T47D (cell line): ENCODE measurements at places on chromosomes 1 and 21.

DNA sequence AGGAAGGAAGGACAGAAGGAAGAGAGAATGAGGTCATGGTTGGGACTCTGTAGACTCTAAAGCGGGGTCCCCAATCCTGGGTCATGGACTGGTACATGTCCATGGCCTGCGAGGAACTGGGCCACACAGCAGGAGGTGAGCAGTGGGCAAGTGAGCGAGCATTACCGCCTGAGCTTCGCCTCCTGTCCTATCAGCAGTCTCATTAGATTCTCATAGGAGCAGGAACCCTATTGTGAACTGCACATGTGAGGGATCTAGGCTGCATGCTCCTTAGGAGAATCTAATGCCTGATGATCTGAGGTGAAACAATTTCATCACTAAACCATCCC lies 128.9 kb downstream of the TRABD2B start:
- DNase-seq, result no peak

GRCh38 chr1:43077273-43077672 lies 94.8 kb downstream of the EBNA1BP2 start:
- no peak for DNase-seq

DNA sequence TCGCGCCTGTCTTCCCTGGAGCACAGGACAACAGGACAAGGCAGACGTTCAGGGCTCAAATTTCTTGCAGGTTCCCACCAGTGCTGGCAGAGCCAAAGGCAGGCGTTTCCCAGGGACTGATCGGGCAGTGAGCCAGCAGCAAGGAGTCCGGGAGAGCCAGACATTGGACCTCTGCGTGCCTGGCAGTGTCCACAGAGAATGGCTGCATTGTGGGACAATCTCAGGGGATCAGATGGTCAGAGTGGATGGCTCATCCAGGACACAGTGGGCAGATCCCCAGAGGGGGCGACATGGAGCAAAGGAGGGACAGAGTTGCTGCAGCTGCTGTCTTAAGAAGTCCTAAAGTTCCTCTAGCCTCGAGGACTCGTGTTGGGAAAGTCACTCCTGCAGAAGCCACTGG lies 4.6 kb downstream of the TMEM63A start:
- peak; percentile 82 for DNase-seq

DNA sequence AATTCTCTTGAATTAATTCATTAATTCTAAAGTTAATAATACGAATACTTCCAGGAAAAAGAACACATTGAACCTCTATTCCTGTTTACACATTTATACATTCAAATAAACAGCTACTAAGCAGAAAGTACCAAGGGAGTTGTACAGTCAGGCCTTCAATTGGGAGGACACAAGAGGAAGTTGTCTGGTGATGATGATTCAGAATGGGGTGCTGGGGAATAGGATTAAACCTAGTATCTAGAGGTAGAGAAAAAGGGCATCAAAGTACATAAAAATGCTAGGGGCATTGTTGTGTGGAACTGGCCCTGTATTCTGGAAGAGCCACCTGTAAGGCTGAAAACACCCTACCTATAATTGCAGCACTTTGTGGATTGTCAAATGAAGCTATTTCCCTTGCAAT lies 71.7 kb upstream of the MROH9 start:
- DNase-seq, result no peak

DNA sequence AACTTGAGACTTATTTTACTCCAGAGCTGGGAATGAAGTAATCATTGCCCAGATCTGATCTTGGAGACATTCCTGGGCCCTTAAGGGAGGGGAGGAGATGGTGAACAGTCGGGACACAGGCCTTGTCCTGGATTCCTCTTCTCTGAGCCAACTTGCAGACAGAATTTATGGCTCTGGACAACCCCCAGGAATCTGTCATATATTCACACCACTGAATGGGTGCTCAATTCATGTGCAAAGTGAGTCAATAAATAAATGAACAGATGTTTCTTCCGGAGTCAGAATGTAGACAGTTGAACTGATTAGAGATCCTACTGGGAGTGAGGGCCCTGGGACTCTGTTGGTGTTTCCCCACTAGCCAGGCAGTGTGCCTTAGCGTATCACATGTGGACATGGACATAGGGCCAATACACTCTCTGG lies 2.6 kb downstream of the TUFT1 start:
- DNase-seq, result peak; percentile 57

DNA sequence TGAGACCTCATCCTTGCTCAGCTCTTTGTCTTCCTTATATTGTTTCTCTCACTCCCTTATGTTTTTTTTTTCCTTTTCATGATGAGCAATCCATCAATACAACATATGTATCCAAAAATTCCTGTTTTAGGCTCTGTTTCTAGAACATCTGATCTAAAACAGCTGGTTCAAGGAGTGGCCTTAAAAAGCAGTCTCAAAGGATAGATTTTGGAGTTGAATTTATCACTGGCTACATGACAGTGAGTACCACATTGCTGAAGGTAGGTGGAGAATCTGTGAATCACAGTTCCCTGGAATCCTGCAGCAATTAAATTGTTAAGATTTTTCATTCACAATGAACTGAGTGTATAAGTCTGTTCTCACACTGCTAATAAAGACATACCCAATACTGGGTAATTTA lies 155.8 kb upstream of the ADAMTS5 start:
- no peak for DNase-seq

DNA sequence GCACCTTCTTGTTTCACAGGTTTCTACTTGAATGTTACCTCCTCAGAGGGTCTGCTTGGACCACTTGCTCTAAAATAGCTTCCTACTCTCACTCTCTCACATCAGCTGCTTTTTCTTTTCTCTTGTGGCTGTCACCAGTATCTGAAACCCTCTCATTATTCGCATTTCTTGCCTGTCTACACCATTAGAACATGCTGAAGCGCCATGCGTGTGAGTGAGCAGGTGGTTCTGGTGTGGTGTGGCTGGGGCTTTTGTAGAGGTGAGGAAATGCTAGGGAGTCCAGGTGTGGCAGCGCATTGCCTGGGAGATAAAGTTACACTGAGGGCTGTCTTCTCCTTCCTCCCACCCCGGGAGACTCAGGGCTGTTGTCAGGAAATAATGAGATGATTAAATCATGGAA lies 4.1 kb downstream of the ZNF362 start:
- DNase-seq, result no peak

- peak; percentile 22 for DNase-seq
Observed at GRCh38 chr21:44709426-44710293, 1.7 kb downstream of the TSPEAR start.

- DNase-seq, result no peak
Observed at GRCh38 chr1:42453386-42453785, 2.4 kb downstream of the ZMYND12 start.

- DNase-seq, result no peak
Observed at GRCh38 chr21:30256100-30256499, 26.6 kb downstream of the KRTAP24-1 start.

GRCh38 chr1:51072043-51072439 lies 30.0 kb upstream of the C1orf185 start:
- DNase-seq, result no peak

- DNase-seq, result no peak
Observed at GRCh38 chr1:171107969-171108368, 17.3 kb downstream of the FMO3 start.
